ENCODE measurements at places on chromosomes 5 and 9. TPM values are rescaled to one million over a fixed set of nuclear protein-coding genes. Genes with fewer than 3 reads are reported as not detected.

DNA sequence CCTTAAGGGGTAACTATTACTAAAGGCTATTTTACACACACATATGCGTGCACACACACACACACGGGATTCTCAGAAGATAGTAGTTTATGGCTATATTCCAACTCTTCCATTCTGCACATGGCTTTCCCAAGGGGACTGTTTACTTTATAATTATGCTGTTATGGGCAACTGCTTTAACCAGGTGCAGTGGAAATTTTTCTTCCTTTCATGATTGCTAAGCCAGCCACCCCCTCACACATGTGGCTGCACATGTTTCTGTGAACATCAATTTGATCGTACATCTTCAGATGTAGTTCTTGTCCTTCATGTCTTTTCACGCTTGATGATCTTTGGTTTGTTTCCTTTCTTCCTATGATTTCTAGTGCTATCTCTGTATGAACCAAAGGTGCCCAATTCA is 37.0 kb downstream of the MRPS30 start:
- no peak for DNase-seq

DNA sequence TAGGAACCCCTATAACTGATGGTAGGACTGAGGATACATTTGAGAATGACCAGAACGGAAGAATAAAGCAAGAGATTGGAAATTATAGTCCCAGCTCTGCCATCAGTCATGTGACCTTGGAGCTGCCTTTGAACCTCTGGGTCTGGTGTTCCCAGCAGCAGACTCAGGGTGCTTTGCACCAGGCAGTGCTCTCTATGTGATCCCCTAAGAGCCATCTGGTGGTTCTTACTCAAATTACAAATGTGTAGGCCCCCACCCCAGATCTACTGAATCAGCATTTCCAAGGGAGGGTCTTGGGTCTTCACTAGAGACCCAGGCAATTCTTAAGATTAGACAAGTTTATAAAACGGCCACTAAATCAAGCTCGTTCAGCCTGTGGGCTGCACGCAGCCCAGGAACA is 40.2 kb upstream of the PRDM12 start:
- DNase-seq: no peak

DNA sequence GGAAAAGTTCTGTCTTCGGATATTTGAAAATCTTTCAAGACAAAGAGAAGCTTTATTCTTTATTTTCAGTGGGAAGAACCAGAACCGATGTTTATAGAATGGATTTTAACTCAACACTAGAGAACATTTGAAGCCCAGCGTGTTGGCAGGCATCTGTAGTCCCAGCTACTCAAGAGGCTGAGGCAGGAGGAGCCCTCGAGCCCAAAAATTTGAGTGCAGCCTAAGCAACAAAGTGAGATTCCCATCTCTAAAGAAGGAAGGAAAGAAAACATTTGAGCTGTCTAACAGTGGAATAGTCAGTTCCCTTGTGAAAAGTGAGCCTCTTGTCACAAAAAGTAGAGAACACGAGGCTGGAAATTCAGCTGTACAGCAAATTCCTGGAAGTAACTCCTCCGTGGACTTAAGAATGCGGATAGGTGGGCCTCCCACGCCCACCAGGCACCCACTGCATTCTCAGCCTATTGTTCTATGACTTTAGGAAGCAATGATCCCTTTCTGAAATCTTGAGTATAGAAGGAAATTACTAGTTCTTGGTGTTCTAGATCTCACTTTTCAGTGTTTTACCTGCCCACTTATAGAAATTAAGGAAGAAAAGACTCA is 2.3 kb upstream of the PTPDC1 start:
- DNase-seq: no peak

GRCh38 chr5:54309691-54310432 is 511 bp downstream of the ARL15 start:
- peak; percentile 53 for DNase-seq

DNA sequence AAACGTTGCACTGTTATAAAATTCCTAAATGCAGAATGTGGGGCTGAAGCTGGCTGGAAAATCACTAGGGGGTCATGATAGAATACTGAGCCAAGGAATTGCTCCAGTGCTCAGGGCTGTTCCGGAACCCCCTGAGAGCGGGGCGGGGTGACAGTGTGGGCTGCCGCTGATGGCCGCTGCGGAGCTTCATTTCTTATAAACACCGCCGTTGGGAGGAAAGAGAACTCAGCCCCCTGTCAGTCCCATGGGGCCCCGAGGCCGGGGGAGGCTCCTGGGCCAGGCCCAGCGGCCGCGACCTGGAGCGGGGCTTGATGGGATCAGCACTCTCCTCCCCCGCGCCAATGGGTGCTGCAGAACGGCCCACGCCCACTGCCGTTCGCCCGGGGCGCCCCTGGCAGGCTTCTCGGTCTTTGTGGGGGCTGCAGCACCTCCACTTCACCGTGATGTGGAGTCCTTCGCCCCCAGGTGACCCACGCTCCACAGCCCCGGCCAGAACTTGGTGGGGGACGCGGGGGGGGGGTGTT is 5.2 kb upstream of the IRF1 start:
- DNase-seq: peak; percentile 85

- no peak for DNase-seq
Observed at GRCh38 chr9:3261484-3261883, 264.3 kb downstream of the RFX3 start.

Gene TRAF1
- total RNA-seq: 2.2 TPM

Gene PLAC8L1
- not detected for total RNA-seq

Gene PCDHB3
- total RNA-seq: 1.4 TPM

Gene ZDHHC11
- 27.8 TPM for total RNA-seq
